ENCODE measurements at places on chromosomes 7 and 10. TPM values are rescaled to one million over a fixed set of nuclear protein-coding genes. Genes with fewer than 3 reads are reported as not detected.

The IFIT3 gene
- polyA plus RNA-seq, result 18.7 TPM

The CFAP43 gene
- 11.9 TPM for polyA plus RNA-seq

The ZNF804B gene
- polyA plus RNA-seq, result 0.23 TPM

The KMT2C gene
- 27.7 TPM for polyA plus RNA-seq

The VWA2 gene
- polyA plus RNA-seq, result 2.5 TPM

The ZKSCAN1 gene
- 64.9 TPM for polyA plus RNA-seq

The DGKB gene
- polyA plus RNA-seq, result 2.6 TPM

The SLC12A9 gene
- 23.9 TPM for polyA plus RNA-seq

The HOXA6 gene
- 37.3 TPM for polyA plus RNA-seq

The PDZD7 gene
- polyA plus RNA-seq, result 4.6 TPM

The LIPN gene
- not detected for polyA plus RNA-seq

The TPST1 gene
- polyA plus RNA-seq, result 49.8 TPM

The AMPH gene
- 16.5 TPM for polyA plus RNA-seq

The SPDYE2B gene
- 3.6 TPM for polyA plus RNA-seq

The ITPRID1 gene
- polyA plus RNA-seq, result not detected

The TES gene
- polyA plus RNA-seq, result 65.5 TPM

The SDK1 gene
- polyA plus RNA-seq, result 5.8 TPM

The MSMB gene
- not detected for polyA plus RNA-seq

The BICC1 gene
- polyA plus RNA-seq, result 76.1 TPM

The SHTN1 gene
- 24.3 TPM for polyA plus RNA-seq

The SAMD8 gene
- polyA plus RNA-seq, result 16.0 TPM

The ADCY1 gene
- 3.3 TPM for polyA plus RNA-seq

The PRF1 gene
- 0.75 TPM for polyA plus RNA-seq

The UCMA gene
- not detected for polyA plus RNA-seq

The LMTK2 gene
- polyA plus RNA-seq, result 12.9 TPM

The TBX20 gene
- not detected for polyA plus RNA-seq

The NRP1 gene
- 181 TPM for polyA plus RNA-seq

The HKDC1 gene
- 14.1 TPM for polyA plus RNA-seq

The WDR11 gene
- 94.3 TPM for polyA plus RNA-seq

The PFKP gene
- 40.3 TPM for polyA plus RNA-seq

The H2BK1 gene
- not detected for polyA plus RNA-seq

The SLC13A1 gene
- 25.4 TPM for polyA plus RNA-seq

The ACBD7 gene
- 5.5 TPM for polyA plus RNA-seq

The PPP1R3C gene
- 39.1 TPM for polyA plus RNA-seq

The CPA4 gene
- polyA plus RNA-seq, result 0.55 TPM

The NRG3 gene
- polyA plus RNA-seq, result 12.3 TPM

The ZEB1 gene
- polyA plus RNA-seq, result 26.2 TPM

The PTN gene
- polyA plus RNA-seq, result 154 TPM

The ASB10 gene
- polyA plus RNA-seq, result not detected

The GDF10 gene
- 1.8 TPM for polyA plus RNA-seq

The GET4 gene
- 56.2 TPM for polyA plus RNA-seq

The OR2A12 gene
- polyA plus RNA-seq, result not detected

The WEE2 gene
- polyA plus RNA-seq, result 0.16 TPM

The SLC29A4 gene
- polyA plus RNA-seq, result 26.9 TPM

The ITIH5 gene
- polyA plus RNA-seq, result 24.5 TPM

The PPP1R9A gene
- polyA plus RNA-seq, result 26.2 TPM

Data from left renal cortex interstitium (tissue), 4 donors.